ENCODE measurements at places on chromosomes 5 and 9. TPM values are rescaled to one million over a fixed set of nuclear protein-coding genes. Genes with fewer than 3 reads are reported as not detected.

The TRIM32 gene
- 24.7 TPM for total RNA-seq

The TUSC1 gene
- total RNA-seq = 3.8 TPM

The GTF3C5 gene
- total RNA-seq = 71.7 TPM

DNA sequence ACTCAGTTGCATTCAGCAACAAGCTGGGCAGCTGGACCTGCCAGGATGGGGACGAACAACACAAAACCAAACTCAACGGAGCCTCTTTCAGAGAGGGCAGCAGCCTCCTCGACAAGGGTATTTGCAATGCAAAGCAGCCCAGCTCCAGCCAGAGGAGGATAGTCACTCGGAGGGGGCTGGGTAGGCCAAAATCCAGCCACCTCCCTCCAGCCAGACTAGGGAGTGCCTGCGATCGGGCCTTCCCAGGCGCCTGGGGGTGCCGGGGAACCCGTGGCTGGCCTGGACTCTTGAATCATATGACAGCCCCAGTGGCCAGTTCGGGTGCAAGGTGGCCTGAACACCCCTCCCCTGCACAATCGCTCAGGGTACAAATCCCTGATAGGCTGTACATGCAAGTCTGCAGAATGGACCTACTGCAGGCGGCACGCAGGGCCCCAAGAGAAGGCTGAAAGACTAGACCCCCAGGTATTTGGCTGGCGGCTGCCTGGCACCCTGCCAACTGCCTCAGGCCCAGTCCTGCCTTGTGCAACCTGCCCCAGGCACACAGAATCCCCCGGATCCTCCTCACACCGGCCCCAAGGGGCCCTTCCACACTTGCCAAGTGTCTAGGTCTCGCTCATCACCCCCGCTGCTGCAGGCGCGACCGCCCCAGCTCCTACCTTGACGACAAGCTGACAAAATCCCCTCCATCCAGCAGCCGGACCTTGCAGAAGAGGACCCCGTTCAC lies 1.3 kb downstream of the EEIG1 start:
- peak overlapping the region; percentile 94 for H3K4me3 ChIP-seq
- DNase-seq = no peak
- no peaks in the 10 kb centered on the region for H3K36me3 ChIP-seq
- peaks cover 21% of the 10 kb centered on the region for H3K4me1 ChIP-seq

GRCh38 chr9:109307380-109308240 lies 13.2 kb downstream of the EPB41L4B start:
- no peak for DNase-seq
- no peak overlapping the region for H3K27ac ChIP-seq
- H3K27me3 ChIP-seq = no peaks in the 10 kb centered on the region
- H3K36me3 ChIP-seq = no peaks in the 10 kb centered on the region

GRCh38 chr5:118366429-118366828 lies 621.9 kb downstream of the DTWD2 start:
- no peaks in the 10 kb centered on the region for H3K27me3 ChIP-seq
- no peak overlapping the region for H3K4me3 ChIP-seq
- H3K36me3 ChIP-seq = no peaks in the 10 kb centered on the region
- no peak overlapping the region for H3K27ac ChIP-seq
- no peak for DNase-seq

DNA sequence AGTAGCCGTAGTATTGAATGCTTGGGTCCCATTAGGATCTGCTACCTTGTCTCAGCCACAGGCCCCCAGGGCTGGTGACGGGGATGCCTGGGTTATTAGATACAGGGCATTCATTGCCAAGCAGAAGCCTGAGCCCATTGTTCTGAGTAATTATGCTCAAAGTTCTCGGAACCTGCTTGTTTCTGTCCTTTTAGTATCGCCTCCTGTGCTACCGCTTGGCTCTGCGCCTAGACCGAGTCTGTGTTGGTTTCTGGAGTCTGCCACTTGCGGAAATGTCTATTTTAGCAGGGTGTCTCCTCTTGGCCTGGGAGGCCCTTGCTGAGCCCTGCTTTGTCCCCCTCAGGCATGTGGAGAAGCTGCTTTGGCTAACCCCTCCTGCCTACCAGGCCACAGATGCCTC lies 506.1 kb downstream of the BNC2 start:
- H3K27me3 ChIP-seq = no peaks in the 10 kb centered on the region
- peaks cover 1% of the 10 kb centered on the region for H3K36me3 ChIP-seq
- no peak overlapping the region for H3K27ac ChIP-seq
- no peak for DNase-seq

- H3K4me3 ChIP-seq = no peak overlapping the region
- H3K27ac ChIP-seq = no peak overlapping the region
- H3K4me1 ChIP-seq = no peaks in the 10 kb centered on the region
These were observed 17.7 kb upstream of the ANKRD33B start for GRCh38 chr5:10546186-10546585.

GRCh38 chr9:106035806-106036205 lies 341.5 kb downstream of the TMEM38B start:
- no peak for DNase-seq
- H3K27ac ChIP-seq = no peak overlapping the region
- H3K27me3 ChIP-seq = peaks cover 2% of the 10 kb centered on the region
- no peaks in the 10 kb centered on the region for H3K4me1 ChIP-seq

DNA sequence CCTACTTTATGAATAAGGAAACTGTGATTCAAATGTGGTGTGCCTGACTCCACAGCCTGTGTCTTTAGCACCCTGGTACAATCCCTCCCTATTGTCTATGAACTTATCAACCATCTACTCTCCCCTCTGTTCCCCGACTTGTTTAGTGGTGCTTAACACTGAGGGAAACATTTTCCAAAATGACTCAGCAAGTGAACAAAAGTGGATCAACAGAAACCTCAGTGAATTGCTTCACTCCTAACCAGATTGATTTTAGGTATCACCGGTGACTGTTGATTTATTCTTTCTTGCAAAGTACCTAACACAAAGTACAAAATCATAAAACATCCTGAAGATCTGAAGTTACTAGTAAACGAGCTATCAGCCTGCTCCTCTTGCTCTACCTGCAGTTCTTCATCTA lies 42.1 kb upstream of the RAPGEF6 start:
- peaks cover 26% of the 10 kb centered on the region for H3K36me3 ChIP-seq
- peaks cover 4% of the 10 kb centered on the region for H3K27me3 ChIP-seq
- H3K4me1 ChIP-seq = no peaks in the 10 kb centered on the region

GRCh38 chr5:154940375-154940771 lies 500 bp upstream of the MRPL22 start:
- no peak for DNase-seq
- H3K36me3 ChIP-seq = no peaks in the 10 kb centered on the region
- peaks cover 20% of the 10 kb centered on the region for H3K4me1 ChIP-seq
- H3K27me3 ChIP-seq = peaks cover 4% of the 10 kb centered on the region
